ENCODE measurements at places on chromosomes 12 and 14.

GRCh38 chr14:78450669-78451318 lies 280.6 kb downstream of the NRXN3 start:
- no peak for DNase-seq

DNA sequence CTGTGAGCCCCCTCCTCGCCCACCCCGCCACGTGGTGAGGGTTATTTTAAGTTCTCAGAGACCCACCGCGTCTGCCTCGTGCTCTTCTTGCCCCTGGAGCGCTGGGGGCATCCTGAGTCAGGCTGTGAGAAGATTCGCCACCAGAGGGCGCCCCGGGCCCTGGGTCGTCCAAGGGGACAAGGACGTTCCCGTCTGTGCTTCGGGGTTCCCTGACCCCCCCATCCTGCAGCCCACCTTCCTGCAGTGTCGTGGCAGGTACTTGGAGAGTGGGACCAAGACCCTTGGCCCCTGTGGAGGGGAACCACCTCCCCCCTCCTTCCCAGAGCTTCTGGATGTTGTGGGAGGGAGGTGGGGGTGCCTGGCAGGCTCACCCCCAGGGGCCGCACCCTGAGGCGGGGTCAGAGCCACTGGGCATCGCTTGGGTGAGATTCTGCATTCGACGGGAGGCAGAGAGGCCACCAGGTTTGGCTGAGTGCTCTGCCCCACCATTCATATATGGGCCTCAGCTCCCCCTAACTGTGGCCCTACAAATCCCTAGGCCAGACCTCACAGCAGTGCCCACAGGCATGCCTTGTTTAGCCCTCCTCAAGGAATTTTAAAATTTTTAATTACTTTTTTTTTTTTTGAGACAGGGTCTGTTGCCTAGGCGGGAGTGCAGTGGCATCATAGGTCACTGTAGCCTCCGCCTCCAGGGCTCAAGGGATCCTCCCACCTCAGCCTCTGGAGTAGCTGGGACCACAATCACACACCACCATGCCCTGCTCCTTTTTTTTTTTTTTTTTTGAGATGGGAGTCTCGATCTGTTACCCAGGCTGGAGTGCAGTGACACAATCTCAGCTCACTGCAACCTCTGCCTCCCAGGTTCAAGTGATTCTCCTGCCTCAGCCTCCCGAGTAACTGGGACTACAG lies 17.0 kb downstream of the RHOF start:
- no peak for DNase-seq

DNA sequence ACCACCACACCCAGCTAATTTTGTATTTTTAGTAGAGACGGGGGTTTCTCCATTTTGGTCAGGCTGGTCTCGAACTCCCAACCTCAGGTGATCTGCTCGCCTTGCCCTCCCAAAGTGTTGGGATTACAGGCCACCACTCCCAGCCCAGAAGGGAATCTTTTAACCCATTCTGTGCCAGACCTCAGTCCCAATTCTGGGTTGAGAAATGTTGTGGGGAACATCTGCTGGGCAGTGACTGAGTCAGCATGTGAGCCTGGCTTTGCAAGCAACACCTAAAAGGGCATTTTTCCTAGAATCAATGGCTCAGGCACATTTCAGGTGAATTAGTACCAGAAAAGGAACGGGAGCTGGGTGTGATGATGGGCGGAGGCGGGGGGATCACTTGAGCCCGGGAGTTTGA lies 7.6 kb upstream of the SPATS2 start:
- no peak for DNase-seq

DNA sequence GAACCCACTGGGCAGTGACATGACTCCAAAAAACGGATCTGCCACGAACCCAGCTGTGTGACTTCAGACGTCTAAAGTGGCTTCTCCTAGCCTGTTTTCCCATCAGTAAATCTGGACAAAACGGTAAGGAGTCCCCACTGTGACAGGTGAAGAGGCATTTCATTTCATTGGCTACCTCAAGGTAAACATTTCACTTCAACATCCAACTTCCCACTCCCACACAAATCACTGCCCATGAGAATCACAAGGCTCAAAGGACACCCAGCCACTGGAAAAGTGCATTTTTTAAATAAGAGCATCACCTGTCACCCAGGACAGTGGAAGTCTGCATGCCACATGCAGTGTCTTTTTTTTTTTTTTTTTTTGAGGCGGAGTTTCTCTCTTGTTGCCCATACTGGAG lies 27.9 kb downstream of the HSP90AA1 start:
- no peak for DNase-seq

DNA sequence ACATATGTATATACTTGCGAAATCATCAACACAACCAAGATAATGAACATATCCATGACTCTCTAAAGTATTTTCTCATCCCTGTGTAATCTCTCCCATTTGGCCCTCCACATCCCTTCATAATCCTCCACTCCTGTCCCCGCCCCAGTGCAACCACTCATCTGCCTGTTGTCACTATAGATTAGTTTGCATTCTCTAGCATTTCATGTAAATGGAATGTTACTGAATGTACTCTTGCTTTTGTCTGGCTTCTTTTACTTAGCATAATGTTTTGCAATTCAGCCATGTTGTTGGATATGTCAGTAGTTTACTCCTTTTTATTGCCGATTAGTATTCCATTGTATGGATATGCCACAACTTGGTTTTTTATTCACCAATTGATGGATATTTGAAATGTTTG lies 99.1 kb downstream of the BICD1 start:
- no peak for DNase-seq

DNA sequence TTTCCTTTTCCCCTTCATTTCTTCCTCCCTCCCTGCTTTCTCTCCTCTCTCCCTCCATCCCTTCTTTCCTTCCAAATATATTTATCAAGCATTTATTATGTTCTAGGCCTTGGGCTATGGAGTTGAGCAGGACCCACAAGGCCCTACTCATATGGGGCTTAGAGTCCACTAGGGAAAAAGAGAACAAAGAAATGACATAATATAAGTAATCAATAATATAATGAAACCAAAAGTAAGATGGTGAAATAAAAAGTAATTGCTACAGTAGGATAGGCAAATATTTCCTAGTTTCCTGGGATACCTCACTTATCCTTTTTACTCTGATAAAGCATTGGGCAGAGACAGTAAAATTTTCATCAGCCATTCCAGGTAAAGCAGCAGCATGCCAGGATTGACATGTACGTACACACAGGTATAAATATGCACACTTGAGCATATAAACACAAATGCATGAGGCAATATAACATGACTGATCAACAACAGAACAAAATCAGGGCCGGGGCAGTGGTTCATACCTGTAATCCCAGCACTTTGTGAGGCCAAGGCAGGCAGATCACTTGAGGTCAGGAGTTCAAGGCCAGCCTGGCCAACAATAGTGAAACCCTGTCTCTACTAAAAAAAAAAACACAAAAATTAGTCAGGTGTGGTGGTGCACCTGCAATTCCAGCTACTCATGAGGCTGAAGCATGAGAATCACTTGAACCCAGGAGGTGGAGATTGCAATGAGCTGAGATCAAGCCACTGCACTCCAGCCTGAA lies 35.5 kb upstream of the CSRP2 start:
- no peak for DNase-seq

GRCh38 chr12:31519511-31519910 lies 71.4 kb downstream of the DENND5B start:
- no peak for DNase-seq

DNA sequence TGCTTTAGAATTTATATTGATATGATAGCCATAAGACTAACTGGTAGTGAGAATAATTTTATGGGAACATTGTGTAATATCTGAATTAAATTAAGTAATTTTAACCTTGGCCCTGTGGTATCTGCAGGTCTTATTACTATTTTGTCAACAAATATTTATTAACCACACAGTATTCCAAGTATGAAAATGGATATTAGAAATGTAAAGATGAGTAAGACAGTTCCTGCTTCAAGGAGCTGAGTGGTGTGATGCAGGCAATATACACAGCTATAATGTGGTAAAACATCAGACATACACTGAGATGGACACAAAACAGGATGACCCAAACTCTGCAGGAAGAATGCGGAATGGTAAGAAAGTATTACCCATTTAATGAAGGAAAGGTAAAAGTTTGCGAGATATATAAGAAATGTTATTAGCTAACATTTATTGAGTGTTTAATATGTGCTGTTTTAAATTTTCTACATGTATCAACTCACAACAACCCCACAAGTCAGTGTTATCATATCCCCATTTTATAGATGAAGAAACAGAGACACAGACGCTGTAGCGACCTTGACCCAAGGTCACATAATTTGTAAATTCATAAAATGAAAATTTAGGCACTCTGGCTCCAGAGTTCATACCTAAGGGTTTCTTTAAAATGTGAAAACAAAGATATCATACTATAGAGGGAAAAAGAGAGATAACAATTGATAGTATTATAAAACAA lies 12.7 kb downstream of the ABCD2 start:
- DNase-seq, result no peak

- no peak for DNase-seq
These were observed 123.4 kb downstream of the PTPRQ start for GRCh38 chr12:80567401-80567800.

DNA sequence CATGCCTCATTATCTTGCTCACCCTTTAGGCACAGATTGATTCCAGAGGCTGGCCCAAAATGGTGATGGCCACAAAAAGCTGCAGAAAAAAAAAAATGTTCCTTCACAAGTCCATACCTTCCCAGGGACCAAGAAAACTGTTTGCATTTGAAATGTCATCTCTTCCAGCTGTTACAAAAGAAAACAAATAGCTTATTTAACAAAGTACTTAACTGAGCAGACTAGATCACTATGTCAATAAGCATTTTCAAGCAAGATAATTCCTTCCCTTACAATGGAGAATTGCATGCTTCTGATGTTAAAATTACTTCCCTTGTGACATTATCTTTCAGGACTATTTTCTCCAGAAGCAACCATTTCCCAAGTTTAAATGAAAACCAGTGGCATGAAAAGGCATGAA lies 377.9 kb upstream of the KITLG start:
- DNase-seq, result peak; percentile 92

- DNase-seq, result no peak
These were observed 34.5 kb downstream of the VDR start for GRCh38 chr12:47870175-47870781.

DNA sequence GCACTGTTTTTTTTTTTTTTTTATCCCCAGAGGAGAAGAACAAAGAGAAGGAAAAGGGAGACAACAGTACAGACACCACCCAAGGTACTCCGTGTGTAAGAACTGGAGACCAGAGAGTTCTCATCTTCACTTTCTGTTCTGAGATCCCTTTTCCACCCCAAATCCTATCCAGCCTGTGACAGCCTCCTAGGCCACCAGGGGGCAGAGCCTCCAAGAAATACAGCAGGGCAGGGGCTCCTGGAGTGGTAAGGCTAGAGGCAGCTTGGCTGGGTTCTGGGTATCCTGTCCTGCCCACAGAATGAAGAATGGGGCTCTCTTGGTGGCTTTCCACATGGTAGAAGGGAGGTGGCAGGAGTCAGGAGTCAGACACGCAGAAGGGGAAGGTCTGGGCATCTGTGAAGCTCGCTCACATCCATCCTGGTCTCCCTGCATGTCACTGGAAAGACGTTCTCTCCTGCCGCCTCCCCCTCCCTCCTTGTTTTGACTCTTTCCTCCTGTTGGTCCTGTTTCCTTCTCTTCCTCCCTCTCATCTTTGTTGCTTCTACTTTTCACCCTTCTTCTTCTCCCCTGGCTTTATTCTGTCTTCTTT lies 12.0 kb downstream of the CLSTN3 start:
- DNase-seq, result no peak

DNA sequence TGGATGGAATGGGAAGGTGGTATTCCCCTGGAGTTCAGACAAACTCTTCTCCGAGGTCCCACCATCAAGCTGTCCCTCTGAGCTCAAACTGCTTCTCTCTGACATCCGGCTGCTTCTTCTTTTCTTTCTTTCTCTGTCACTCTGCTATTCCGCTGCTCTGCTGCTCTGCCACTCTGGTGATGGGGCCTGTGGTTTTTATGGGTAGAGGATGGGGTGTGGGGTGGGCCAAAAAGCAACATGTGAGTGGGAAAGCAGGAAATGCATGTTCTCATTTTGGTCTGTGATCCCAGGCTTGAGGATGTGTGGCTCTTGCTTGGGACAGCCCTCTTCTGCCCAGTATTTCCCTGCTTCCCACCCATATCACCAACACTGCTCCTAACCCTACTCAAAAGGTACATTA lies 30.6 kb downstream of the CLECL1 start:
- DNase-seq, result no peak

- no peak for DNase-seq
These were observed 12.1 kb upstream of the CNIH1 start for GRCh38 chr14:54453252-54453651.

GRCh38 chr12:104064842-104065427 lies 604 bp downstream of the HCFC2 start:
- DNase-seq, result no peak

DNA sequence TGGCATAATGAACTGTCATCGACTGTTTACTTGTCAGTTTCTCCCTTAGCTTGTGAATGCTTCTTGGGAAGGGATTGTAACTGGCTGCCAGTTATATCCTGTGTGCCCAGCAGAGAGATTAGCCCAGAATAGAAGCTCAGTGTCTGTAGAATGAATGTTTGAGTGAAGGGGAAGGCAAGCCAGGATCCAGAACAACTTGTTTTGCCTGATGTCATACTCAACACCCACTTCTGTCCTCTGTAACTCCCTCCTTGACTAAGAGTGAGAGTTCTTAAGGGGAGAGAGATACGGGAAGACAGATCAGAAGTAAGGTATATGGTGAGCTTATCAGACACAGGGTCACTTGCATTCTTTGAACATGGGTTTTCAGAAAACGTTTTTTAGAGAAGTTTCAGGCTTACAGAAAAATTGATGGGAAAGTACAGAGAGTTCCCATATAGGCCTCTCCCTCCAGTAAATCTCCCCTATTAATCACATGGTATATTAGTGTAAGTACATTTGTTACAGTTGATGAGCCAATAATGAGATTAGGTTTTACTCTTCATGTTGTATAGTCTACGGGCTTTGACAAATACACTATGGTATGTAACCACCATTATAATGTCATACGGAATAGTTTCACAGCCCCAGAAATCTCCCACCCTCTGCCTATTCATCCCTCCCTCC lies 5.6 kb upstream of the SPPL3 start:
- no peak for DNase-seq

DNA sequence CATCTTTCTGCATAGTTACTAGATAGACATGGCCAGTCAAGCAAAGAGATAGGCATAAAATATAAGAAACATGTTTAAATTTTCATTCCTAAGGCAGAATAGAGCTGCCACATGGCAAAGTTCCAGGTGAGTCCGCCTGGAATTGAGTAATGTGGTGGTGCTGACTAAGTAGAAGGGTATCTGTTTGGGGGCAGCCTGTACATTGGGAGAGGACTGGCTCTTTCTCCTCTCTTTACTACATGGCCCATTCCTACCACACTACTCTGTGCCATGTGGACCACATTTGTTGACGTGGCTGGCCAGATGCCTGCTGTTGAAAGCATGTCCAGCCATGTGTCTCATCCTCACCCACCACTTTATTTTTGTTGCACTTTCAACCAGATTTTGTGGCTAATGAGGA lies 354.0 kb downstream of the ETNK1 start:
- DNase-seq, result no peak

DNA sequence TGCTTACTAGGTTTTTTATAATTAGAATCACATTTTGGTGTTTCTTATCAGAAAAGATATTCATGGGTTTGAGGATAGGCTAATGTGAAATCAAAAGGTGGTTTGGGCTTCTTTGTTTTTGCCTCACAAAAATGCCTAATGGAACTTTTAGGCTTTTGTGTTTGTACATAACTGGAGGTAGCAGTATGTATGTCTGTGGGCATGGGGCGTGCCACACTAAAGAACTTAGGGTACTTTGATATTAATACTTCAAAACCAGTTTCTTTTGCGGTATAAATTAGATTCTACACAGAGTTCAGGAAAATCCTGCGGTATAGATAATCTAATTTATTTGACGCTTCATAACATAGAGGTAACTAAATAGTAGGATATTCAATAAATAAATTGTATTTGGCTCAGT lies 1.9 kb downstream of the ETV6 start:
- DNase-seq, result no peak

All from NCI-H1436 treated with DMSO at 0.1 percent for 48 hours (cell line).